ENCODE measurements at places on chromosomes 3 and 15. TPM values are rescaled to one million over a fixed set of nuclear protein-coding genes. Genes with fewer than 3 reads are reported as not detected.

GRCh38 chr3:13671482-13672233 is 122.7 kb downstream of the FBLN2 start:
- no peak overlapping the region for H3K27ac ChIP-seq
- no peak overlapping the region for H3K4me3 ChIP-seq
- no peaks in the 10 kb centered on the region for H3K27me3 ChIP-seq
- no peaks in the 10 kb centered on the region for H3K4me1 ChIP-seq

The CAMP gene
- not detected for total RNA-seq

GRCh38 chr3:72259755-72260587 is 475.0 kb upstream of the PROK2 start:
- no peak overlapping the region for H3K4me3 ChIP-seq
- DNase-seq: no peak
- H3K27me3 ChIP-seq: no peaks in the 10 kb centered on the region
- no peak overlapping the region for H3K27ac ChIP-seq
- H3K36me3 ChIP-seq: no peaks in the 10 kb centered on the region

GRCh38 chr3:172877011-172877410 is 126.5 kb downstream of the ECT2 start:
- no peaks in the 10 kb centered on the region for H3K4me1 ChIP-seq
- no peak overlapping the region for H3K27ac ChIP-seq
- no peaks in the 10 kb centered on the region for H3K36me3 ChIP-seq
- H3K27me3 ChIP-seq: no peaks in the 10 kb centered on the region
- H3K4me3 ChIP-seq: no peak overlapping the region
- no peak for DNase-seq

The LINGO1 gene
- not detected for total RNA-seq

DNA sequence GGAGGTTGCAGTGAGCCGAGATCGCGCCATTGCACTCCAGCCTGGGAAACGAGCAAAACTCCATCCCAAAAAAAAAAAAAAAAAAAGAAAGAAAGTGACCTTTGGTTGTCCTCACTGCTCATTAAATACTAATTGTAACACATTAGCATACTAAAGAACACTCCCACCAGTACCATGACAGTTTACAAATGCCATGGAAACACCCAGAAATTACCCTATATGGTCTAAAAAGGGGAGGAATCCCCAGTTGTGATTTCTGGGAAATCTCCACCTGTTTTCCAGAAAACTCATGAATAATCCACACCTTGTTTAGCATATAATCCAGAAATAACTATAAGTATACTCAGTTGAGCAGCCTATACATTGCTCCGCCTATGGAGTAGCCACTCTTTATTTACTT is 23.5 kb upstream of the INO80 start:
- H3K4me1 ChIP-seq: no peaks in the 10 kb centered on the region
- no peak for DNase-seq
- no peak overlapping the region for H3K27ac ChIP-seq
- H3K36me3 ChIP-seq: no peaks in the 10 kb centered on the region
- no peaks in the 10 kb centered on the region for H3K27me3 ChIP-seq

DNA sequence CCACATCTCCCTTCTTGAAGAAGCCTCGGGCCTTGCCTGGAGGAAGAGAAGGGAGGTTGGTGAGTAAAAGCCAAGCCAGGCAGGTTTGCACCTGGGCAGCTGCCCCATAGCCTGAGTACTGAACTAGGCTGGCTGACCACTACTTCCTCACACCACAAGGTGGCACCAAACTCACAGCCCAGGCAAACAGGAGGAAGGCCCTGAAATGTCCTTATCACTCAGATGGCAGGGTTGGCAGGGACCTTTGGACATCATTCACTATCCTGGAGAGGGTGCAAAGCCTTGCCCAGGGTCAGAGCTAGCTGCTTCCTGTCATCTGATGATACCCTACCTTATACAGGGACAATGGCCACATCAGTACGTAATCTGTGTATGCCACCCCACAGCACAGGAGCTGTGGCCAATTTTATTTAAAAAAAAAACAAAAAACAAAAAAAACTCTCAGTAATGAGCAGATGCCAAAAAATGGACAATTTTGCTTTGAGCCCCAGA is 2.2 kb upstream of the GRAMD2A start:
- peak; percentile 78 for DNase-seq
- no peaks in the 10 kb centered on the region for H3K27me3 ChIP-seq
- H3K4me3 ChIP-seq: no peak overlapping the region
- H3K27ac ChIP-seq: no peak overlapping the region

DNA sequence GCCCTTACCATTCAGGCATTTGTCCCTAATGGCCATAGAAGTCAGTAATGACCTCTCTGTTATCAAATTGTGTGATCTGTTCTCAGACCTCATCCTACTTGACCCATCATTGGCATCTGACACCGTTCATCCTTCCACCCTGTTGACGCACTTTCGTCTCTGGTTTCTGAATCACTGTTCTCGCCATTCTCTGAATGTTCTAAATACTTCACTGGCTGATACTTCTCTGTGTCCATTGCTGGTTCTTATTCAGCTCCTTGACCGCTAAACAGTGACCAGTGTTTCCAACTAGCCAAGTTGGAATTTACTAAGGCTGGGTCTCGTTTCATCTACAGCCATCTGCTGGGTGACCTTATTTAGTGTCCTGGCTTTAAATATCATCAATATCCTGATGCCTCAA is 2.2 kb downstream of the ACAD9 start:
- H3K4me3 ChIP-seq: no peak overlapping the region
- no peaks in the 10 kb centered on the region for H3K27me3 ChIP-seq
- no peak overlapping the region for H3K27ac ChIP-seq
- peaks cover 38% of the 10 kb centered on the region for H3K4me1 ChIP-seq

The IL17RB gene
- 0.64 TPM for total RNA-seq

DNA sequence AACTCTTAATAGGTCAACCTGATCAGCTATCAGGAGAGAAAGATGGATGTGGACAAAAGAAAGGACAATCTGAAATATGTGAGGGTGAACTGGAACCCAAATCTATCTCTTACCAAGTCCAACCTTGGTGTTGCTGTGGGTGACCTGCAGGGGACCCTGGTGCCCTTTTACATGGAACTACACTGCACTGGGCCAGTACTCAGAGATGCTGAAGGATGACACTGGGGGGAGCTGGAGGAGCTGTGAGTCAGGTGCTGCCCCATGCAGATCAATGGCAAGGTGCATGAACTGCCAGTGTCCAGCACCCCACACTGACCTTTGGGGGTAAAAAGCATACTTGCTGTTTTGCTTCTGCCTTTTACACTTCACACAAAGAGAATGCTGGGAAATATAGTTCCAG is 55.6 kb upstream of the TBC1D5 start:
- no peak overlapping the region for H3K27ac ChIP-seq
- DNase-seq: no peak
- no peaks in the 10 kb centered on the region for H3K27me3 ChIP-seq
- no peak overlapping the region for H3K4me3 ChIP-seq
- no peaks in the 10 kb centered on the region for H3K36me3 ChIP-seq
- H3K4me1 ChIP-seq: no peaks in the 10 kb centered on the region

The DAPK2 gene
- total RNA-seq: 2.3 TPM

The SLC2A2 gene
- total RNA-seq: not detected

The RASGRF1 gene
- total RNA-seq: not detected

DNA sequence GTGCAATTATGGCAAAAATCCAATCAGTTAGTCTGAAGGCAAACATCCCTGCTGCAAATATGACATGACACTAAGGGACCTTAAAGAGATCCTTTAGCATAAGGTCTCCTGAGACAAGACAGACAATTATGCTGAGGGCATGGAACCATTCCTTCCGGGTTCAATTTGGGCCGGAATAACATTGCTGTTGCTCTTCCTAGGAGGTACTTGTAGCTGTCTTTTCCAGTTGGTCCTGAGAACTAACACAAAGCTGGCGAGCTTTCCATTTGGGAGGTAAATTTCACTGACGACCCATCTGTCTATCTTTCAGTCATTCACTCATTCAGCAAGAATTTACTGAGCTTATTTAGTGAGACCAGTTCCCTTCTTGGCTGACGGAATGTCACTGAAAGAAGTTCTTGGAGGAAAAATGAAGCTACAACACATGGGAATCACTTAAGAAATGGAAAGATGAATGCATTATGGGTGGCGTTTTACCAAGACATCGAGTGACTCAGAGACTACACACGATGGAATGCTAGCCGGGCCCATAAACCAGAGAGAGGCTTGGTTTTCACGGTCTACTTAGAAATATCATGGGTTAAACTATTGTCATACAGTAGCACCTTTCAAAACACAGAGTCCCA is 215.5 kb downstream of the PDZRN3 start:
- H3K27ac ChIP-seq: no peak overlapping the region
- DNase-seq: no peak
- H3K4me1 ChIP-seq: no peaks in the 10 kb centered on the region

DNA sequence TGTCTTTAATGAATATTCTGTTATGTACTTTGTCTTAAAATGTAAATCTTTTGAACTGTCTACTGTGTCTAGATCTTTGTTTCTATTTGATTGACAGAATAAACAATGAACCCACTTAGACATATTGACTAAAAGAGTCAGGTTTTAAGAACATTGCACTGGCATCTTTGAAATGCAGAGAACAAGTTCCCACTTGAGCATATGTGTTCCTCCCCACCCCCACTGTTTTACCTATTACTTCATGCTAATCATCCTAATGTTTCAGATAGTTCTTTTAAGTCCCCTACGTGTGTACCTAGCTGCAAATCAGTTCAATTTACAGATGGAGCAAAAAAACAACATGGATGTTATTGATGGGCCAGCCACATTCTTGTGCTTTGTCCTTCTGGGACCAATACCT is 11.7 kb upstream of the TCF12 start:
- no peak for DNase-seq
- peaks cover 17% of the 10 kb centered on the region for H3K4me1 ChIP-seq
- H3K36me3 ChIP-seq: no peaks in the 10 kb centered on the region
- H3K27me3 ChIP-seq: no peaks in the 10 kb centered on the region

The CLEC3B gene
- total RNA-seq: 1.2 TPM

DNA sequence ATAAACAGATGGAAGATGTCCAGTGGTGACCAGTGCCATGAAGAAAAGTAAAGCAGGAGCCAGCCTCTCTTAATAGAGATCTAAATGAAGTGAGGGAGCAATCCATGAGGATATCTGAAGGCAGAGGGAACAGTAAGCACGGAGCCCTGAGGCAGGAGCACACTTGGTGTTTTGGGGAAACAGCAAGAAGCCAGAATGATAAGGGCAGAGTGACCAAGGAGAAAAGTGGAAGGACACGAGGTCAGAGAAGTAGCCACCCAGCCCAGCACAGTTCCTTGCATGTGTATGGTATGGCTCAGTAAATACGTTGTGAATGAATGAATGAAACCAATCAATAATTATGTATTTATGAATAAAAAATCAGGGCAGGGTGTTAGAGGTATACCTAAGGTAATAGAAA is 11.6 kb downstream of the KLHL18 start:
- DNase-seq: no peak
- H3K27ac ChIP-seq: no peak overlapping the region
- no peak overlapping the region for H3K4me3 ChIP-seq
- H3K27me3 ChIP-seq: no peaks in the 10 kb centered on the region
- H3K36me3 ChIP-seq: no peaks in the 10 kb centered on the region

- H3K27ac ChIP-seq: no peak overlapping the region
- H3K36me3 ChIP-seq: no peaks in the 10 kb centered on the region
- no peak for DNase-seq
- H3K27me3 ChIP-seq: no peaks in the 10 kb centered on the region
- H3K4me3 ChIP-seq: no peak overlapping the region
- no peaks in the 10 kb centered on the region for H3K4me1 ChIP-seq
Observed at GRCh38 chr3:197407053-197407452, 108.6 kb upstream of the DLG1 start.

DNA sequence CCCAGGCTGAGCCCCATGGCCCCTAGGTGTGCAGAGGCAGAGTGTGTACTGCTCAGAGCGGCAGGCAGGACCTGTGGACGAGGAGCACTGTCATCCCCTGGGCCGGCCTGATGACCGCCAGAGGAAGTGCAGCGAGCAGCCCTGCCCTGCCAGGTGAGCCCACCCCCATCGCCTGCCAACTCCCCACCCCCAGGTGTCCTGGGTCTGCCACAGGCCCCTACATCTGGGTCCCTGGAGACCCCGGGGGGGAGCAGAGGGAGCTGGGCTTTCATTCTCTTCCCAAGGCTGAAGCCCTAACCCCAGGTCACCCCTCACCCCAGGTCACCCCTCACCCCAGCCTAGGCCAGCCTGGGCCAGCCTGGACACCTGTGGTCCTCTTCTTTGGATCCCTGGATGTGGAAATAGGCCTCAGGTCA is 93.1 kb downstream of the TBC1D2B start:
- no peaks in the 10 kb centered on the region for H3K27me3 ChIP-seq
- H3K36me3 ChIP-seq: no peaks in the 10 kb centered on the region
- no peak for DNase-seq
- H3K4me1 ChIP-seq: no peaks in the 10 kb centered on the region

The CLDN16 gene
- not detected for total RNA-seq

The TNIK gene
- 86.3 TPM for total RNA-seq

- DNase-seq: no peak
- H3K36me3 ChIP-seq: no peaks in the 10 kb centered on the region
- H3K4me1 ChIP-seq: no peaks in the 10 kb centered on the region
- no peaks in the 10 kb centered on the region for H3K27me3 ChIP-seq
- H3K4me3 ChIP-seq: no peak overlapping the region
Observed at GRCh38 chr3:147200545-147200944, 205.8 kb downstream of the ZIC4 start.

DNA sequence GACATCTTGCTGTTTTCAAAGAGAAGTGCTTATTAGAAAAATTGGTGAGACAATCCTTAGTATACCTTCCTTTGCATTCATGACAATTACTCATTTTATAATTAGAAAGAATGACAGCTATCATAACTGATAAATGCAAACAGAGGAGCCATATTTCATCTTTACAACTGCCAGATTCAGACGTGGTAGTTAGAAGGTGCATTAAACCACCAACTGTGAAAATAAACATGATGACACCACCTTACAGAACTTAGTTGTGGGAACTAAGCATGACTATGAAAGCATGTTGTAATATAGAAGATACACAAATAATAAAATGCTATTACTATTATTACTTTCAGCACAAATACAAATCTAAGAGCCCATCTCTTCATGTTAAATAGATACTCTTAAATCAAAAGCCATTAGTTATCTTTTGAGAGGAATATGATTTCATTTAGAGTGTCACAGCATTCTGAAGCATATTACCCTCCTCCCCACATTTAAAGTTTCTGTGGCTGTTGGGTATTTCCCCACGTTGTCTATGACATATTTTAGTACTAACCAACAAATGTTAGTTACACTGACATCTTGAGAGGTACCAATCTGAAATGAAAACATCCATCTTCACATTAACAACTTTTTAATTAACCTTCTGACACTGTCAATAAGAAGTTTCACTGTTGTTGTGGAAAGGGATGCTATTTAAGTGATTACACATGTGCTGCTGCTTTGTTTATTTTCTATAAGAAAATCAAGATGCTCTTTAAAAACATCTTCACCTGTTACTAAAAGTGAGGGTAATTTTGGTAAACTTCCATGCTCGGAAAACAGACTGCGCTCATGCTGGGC is 163.8 kb downstream of the LSAMP start:
- DNase-seq: no peak
- no peaks in the 10 kb centered on the region for H3K4me1 ChIP-seq
- no peaks in the 10 kb centered on the region for H3K36me3 ChIP-seq
- H3K27ac ChIP-seq: no peak overlapping the region
- no peak overlapping the region for H3K4me3 ChIP-seq
- no peaks in the 10 kb centered on the region for H3K27me3 ChIP-seq

- no peaks in the 10 kb centered on the region for H3K36me3 ChIP-seq
- no peak for DNase-seq
- H3K27ac ChIP-seq: no peak overlapping the region
- H3K4me3 ChIP-seq: no peak overlapping the region
- peaks cover 13% of the 10 kb centered on the region for H3K4me1 ChIP-seq
- H3K27me3 ChIP-seq: no peaks in the 10 kb centered on the region
Observed at GRCh38 chr3:31288641-31289100, 244.1 kb upstream of the STT3B start.

- H3K27ac ChIP-seq: no peak overlapping the region
- no peaks in the 10 kb centered on the region for H3K36me3 ChIP-seq
- H3K4me1 ChIP-seq: peaks cover 9% of the 10 kb centered on the region
- no peak overlapping the region for H3K4me3 ChIP-seq
Observed at GRCh38 chr3:113831103-113831355, 7.6 kb upstream of the GRAMD1C start.
